ENCODE measurements at places on chromosomes 16 and 17.

DNA sequence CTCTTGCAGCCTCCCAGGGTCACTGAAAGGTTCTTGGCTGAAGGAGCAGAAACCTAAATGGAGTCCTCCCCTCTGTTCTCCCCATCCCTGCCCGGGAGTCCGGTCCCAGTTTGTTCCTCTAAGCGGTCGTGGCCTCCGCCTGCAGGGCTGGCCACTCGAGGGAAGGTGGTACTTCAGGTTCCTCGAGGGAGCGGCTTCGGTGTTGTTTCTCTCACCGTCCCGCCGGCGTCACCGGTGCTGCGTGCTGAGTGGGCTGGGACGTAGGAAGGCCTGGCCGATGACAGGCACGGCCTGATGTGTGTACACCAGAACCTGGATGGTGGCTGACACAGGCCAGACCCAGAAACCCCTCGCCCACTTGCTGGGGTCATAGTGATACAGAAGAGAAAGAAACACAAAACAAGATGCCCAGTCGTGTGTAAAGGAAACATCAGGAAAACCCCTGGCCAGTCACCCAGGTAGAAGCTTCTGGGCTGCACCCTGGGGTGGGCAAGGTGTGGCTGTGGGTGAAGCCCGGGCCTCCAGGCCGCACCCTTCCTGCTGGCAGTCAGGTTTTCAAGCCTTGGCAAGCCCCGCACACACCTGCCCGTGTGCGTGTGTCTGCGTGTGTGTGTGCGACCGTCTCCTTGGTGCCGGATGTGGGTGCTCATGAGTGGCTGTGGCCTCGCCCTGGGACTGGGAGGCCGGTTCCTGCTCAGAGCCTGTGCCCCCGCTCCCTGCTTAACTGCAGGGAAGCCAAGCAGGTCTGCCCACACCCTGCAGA lies 52.0 kb downstream of the BAIAP2 start:
- DNase-seq, result peak; percentile 26

DNA sequence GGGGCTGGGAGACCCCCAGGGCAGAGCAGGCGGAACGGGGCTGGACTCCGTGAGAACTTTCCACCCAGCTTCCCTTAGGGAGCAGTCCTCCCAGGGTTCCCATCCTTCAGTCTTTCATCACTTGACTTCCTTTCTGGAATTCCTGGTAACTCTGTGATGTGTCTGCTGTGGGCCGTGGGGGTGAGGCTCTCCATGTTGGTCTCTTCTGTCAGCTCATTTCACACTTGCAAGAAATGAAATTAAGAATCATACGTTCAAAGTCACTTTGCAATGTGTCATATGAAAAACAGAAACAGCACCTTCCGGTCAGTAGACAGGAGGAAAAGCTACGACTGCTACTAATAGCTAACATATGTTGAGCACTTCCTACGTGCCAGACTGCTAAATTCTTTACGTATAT lies 5.4 kb upstream of the BBS2 start:
- DNase-seq, result no peak

DNA sequence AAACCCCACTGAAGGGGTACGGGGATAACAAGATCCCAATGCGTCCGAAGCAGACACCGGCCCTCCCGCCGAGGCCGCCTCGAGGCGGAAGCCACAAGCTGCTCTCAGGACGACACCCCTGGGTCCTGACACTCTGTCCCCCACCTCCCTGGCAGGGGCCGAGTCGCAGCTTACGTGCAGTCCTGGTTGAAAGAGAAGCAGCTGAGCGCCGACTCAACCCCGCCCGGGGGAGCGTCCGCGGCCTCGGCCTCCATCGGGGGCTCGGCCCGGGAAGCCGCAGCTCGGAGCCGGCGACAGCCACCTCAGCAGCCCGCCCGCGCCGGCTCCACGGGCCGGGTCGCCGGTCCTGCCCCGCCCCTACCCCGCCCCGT lies at the start of gene WIPI1:
Gene WIPI1, minus strand, starts transcription at position 329 of the 371 bp plus-strand sequence. Its CDS starts 75 bp downstream, at position 254.
- DNase-seq, result no peak

DNA sequence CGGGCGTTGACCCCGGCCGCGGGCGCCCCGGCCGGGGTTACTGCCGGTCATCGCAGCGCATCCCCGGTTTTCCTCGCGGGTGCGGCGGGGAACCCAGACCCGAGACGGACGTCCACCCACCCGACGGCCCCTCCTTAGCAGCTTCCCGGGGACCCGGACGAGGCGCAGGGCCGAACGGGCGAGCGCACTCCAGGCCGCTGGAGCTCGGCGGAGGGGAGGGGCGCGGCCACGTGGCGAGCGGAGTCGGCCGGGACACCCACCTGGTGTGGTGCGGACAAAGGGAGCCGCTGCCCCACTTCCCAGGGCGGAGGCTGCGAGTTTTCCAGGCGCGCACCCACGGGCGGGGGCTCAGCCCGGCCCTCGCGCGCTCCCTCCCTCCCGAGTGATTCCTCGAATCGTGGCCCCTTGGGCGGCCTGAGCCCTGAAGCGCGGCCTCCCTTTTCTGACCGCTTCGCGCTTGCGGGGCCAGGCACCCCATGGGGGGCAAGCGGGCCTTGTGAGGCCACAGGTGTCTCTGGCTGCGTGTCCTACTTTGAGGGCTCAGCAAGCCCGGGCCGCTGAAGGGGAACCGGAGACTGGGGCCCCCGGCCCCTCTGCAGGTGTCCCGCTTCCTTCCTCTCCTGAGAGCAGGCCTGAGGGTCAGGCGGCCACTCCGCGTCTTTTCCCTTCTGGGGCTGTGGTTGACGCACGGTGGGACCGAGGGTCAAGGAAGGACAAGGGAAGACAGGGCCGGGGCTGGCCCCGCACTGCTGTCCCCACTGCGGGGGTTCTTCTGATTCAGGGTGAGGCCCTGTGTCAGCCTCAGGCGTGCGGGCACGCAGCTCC lies 1.1 kb upstream of the FASN start:
- DNase-seq, result peak; percentile 42

DNA sequence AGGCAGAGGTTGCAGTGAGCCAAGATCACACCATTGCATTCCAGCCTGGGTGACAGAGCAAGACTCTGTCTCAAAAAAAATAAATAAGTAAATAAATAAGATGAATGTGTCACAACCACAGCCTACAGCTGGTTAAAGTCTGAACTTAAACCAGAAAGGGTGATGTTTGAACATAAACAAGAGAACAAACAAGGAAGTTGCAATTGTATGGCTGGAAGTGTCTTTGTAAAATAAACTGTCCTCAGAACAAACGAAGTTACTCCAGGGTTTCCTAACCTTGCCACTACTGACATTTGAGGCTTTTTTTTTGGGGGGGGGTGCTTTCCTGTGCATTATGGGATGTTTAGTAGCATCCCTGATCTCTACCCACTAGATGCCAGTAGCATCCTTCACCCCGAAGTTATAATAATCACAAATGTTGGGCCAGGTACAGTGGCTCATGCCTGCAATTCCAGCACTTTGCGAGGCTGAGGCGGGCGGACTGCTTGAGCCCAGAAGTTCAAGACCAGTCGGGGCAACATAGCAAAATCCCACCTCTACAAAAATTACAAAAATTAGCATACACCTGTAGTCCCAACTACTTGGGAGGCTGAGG lies 119.2 kb downstream of the XYLT1 start:
- no peak for DNase-seq

GRCh38 chr16:57810197-57811031 lies 8.1 kb upstream of the KIFC3 start:
- DNase-seq, result peak; percentile 93

DNA sequence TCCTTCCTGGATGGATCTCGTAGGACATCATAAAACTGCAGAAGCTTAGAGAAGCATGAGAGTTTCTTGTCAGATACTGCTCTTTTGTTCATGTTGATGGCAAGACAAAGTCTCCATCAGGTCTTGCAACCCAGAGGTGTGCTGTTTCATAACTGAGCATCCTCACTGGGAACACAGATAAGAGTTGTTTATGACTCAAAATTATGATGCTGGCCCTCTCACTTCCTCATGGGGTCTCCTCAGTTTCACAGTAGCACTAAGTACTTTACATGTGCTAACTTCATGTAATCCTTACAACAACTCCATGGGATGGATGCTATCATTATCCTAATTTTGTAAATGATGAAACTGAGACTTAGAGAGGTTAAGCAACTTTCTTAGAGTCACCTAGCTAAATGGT lies 14.4 kb downstream of the SCPEP1 start:
- no peak for DNase-seq

- peak; percentile 21 for DNase-seq
Observed at GRCh38 chr17:17075125-17075781, 33.0 kb downstream of the MPRIP start.

DNA sequence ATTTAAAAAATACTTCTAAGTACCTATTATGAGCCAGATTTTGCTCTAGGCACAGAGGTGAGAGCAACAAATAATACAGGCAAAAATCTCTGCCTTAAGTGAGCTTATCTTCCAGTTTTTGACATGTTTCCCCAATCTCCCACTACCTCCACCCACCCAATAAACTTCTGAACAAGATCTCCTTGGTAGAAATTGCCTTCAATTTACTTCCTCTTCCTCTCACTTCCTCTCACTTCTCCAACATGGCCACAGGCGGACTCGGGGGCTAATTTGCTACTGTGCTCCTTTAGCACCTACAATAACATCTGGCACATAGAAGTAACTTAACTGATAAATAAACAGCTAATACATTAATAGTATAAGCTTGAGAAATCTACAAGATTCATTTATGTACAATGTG lies 82.6 kb downstream of the CACNG1 start:
- no peak for DNase-seq

DNA sequence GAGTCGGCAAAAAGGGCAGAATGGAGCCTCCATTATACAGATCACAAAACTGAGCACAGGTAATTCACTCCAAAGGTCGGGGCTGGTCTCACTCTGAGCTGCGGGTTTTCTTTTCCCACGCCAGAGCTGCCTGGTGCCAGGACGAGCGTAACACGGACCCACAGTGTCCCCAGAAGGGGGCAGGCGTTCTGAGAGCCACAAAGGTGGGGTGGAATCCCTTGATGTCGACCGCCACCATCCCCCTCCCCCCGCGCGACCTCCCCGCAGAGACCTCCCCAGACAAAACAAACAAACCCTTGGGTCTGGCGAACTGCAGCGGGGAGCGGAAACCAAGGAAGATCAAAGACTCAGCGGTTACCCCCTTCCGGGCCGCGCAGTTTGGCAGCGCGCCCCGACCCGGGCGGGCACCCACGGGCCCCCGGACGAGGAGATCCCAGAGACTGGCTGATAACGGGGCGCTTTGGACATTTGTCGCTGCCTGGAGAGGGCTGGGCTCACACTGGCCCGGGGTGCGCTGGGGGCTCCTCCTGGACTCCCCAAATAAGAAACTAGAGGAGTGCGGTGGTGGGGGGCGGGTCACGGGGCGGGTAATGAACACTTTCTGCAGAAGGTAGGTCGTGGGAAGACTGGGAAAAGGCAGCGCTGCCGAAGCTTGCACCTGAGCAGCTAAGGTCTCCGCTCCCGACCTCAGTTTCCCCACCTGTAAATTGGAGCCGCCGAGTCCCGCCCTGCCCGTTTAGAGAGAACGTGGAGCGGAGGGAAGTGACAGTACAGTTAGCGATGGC lies 664 bp upstream of the NKD1 start:
- peak; percentile 90 for DNase-seq

DNA sequence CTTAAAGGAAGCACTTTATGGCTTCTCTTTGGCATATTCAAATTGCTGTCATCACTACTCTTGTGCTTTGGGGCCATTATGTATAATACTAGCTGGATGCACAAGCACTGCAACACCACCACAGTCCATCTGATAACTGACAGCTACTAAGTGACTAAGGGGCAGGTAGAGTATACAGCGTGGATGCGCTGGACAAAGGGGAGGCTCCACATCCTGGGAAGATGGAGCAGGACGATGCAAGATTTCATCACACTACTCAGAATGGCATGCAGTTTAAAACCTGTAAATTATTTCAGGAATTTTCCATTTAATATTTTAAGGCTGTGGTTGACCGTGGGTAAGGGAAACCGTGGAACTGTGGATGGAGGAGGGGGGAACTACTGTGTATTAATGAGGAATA lies 25.0 kb downstream of the MPRIP start:
- no peak for DNase-seq

DNA sequence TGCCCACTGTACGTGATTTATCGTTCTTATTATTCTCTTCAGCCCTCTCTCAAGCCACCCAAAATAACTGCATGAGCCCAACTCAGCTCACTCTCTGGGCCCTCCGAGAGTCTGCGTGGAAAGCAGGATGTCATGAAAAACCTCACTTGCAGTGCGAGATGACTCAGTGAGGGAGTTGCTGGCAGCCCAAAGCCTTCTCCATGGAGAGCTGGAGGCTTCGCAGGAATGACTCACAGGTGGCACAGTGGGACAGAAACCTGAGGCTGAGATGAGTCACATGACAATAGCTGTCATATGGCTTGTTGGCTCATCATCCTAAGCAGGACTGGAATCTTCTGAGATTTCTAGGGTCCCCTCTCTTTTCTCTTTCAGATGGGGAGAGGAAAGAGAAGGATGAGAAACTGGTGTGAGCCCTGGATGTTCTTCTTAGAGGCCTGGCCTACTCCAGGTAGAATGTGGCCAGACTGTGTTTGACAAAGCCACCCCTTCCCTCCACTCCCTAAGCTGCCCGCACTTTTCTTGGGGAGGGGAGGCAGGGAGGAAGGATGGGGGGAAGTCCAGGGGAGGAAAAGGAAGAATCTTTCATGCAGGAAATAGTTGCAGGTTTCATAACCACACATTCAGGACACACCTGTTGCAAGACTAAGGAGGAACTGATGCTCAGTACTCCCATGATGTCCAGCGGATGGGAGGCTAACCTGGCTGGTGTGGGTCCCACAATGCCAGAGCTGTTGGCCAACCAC lies 160.6 kb upstream of the RPL38 start:
- no peak for DNase-seq

- peak; percentile 50 for DNase-seq
Observed at GRCh38 chr17:29042679-29043538, at the start of gene PIPOX. PIPOX (plus strand) TSS chr17:29043141; CDS start chr17:29043226, 85 bp downstream.

GRCh38 chr17:67095803-67096202 lies 51.4 kb downstream of the CACNG1 start:
- no peak for DNase-seq

- no peak for DNase-seq
Observed at GRCh38 chr17:29060475-29060874, 17.5 kb downstream of the PIPOX start.

DNA sequence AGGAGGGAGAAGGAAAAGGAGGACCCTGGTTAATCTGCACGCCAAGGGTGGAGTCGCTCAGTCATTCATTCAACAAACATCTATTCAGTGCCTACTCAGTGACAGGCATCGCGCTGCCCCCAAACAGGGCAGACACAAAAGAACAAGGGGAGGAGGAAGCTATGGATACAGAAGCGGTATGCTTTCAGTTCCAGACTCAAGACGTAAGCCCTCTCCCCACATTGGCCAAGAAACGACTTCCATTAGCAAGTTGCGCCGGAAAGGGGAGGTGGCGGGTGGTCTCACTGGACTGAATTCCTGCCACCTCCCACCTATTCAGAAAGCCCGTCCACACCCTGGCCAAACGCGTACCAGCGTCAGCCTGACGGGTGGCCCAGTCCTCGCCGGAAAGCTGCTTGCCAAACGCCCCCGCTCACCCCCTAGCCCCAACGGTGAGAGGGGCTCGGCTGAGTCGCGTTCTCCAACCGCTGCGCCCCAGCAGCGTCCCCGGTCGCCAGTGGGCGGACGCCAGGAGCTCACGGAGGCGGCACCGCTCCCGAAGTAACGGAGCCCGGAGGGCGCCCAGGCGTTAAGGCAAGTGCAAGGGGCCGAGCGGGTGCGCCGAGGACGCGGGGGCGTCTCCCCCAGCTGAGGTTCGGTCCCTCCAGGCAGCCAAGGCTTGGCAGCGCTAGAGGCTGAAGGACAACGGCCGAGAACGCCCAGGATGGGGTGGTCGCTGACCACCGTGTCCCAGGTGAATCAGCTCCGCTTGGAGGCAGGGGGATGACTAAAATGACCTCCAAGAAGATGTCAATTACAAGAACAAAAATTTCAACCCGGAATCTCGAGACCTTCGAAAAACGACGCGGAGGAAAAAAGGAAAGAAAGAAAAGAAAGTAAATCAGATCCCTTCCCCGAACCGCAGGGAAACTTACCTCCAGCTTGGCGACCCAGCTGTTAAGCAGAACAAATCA lies 470.7 kb downstream of the SOX9 start:
- DNase-seq, result no peak
